Activated naive CD8-positive, alpha-beta T cell treated with anti-CD3 and anti-CD28 coated beads, Interleukin-2, amount 10 ng/mL, durations not matched to agents 7 days and 5 days (primary cell): ENCODE measurements at places on chromosomes 5 and 9.

DNA sequence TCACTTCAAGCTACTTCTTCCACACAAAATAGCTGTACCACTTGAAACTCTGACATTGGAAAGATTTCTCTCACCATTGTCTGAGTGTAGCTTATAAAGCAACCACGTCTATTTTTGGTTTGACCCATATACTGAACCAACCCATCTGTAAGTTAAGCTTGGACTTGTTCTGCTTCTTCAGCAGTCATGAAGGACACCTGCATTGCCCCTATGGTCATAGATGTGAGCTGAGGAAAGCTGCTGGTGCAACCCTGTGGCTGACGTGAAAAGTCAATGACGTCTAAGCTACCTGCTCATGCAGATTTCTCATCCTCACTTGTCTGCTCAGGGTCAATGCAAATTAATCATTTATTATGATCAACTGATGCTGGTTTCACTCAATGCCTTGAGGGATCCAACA is 417.4 kb downstream of the CETN3 start:
- H3K4me1 ChIP-seq: no peaks in the 10 kb centered on the region
- H3K27ac ChIP-seq: no peak overlapping the region
- H3K36me3 ChIP-seq: no peaks in the 10 kb centered on the region
- H3K4me3 ChIP-seq: no peak overlapping the region

- no peak for DNase-seq
- peaks cover 6% of the 10 kb centered on the region for H3K36me3 ChIP-seq
- no peak overlapping the region for H3K27ac ChIP-seq
- no peak overlapping the region for H3K4me3 ChIP-seq
- H3K4me1 ChIP-seq: peaks cover 11% of the 10 kb centered on the region
- H3K27me3 ChIP-seq: no peaks in the 10 kb centered on the region
These were observed 13.8 kb downstream of the GSN start for GRCh38 chr9:121281614-121282276.

DNA sequence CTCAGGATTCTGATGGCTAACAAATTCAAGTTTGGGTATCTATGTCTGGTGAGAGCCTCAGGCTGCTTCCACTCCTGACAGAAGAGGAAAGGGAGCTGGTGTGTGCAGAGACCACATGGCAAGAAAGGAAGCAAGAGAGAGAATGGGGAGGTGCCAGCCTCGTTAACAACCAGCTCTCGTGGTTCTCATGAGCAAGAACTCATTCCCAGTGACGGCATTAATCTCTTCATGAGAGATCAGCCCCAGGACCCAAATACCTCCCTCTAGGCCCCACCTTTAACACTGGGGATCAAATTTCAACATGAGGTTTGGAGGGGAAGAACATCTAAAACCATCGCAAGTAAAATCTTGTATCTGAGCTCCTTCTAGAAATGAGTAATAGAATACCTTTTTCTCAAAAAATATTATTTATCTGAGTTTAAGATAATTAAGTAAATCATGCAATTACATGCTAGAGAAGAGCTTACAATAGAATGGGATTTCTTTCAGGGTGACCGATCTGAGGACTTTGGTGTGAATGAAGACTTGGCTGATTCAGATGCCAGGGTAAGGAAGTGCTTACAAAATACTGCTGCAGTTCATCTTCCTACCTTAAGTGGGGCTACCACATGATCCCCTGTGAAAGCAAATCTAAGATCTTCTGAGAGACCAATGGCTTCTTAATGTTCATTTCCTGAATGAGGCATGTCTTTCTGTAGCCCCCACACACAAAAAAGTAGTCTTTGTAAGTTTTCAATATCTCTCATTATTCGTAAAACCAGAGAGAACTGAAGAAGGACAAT is 11.5 kb downstream of the ANXA1 start:
- H3K27me3 ChIP-seq: no peaks in the 10 kb centered on the region
- no peak overlapping the region for H3K27ac ChIP-seq
- no peak for DNase-seq
- peaks cover 63% of the 10 kb centered on the region for H3K36me3 ChIP-seq
- H3K4me3 ChIP-seq: no peak overlapping the region

GRCh38 chr5:169785771-169786618 is 148.9 kb downstream of the DOCK2 start:
- H3K27me3 ChIP-seq: no peaks in the 10 kb centered on the region
- no peak overlapping the region for H3K4me3 ChIP-seq
- no peak overlapping the region for H3K27ac ChIP-seq
- H3K4me1 ChIP-seq: peaks cover 8% of the 10 kb centered on the region
- peaks cover 42% of the 10 kb centered on the region for H3K36me3 ChIP-seq
- DNase-seq: no peak

DNA sequence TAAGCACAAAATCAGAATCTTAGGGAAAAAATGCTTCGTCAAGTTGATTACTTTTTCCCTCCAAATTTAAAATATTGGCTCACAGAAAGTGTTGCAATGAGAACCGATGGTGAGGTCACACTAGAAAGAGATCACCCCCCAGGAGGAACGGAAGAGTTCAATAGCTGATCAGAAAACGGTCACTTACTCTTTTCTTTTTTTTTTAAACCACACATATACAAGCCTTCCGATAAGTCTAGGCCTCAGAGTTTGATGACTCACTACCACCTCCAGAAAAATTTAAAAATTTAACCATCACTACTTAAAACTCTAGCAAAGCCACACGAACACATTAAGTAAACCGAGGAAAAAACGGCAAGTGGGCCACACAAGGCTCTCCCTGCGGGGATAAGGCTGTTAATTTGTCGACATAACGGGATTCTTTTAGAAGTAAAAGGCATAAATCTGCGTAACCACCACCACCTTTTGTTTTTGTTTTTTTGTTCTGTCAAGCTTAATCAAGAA is 1.2 kb downstream of the SURF4 start:
- peaks cover 54% of the 10 kb centered on the region for H3K4me1 ChIP-seq
- H3K4me3 ChIP-seq: peak overlapping the region; percentile 95
- no peak for DNase-seq
- peaks cover 24% of the 10 kb centered on the region for H3K36me3 ChIP-seq

DNA sequence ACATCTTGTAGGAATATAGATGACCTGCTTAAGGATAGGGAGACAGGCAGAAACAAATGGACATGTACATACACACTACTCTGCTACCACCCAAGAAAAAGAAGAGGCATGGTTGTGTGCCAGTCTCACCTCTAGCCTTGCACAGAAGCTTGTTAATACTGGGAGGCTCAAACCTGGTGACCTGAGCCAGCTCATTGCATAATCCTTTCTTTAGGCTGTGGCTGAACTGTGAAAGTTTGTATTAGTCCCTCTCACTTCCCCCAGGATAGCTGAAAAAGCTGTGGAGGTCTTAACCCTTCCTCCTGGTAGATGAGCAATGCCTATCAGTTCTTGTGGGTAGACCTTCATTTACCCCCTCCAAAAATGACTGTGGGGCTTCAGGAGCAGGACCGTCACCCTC is 28.7 kb downstream of the TPD52L3 start:
- H3K27ac ChIP-seq: no peak overlapping the region
- DNase-seq: no peak
- no peaks in the 10 kb centered on the region for H3K36me3 ChIP-seq
- H3K4me3 ChIP-seq: no peak overlapping the region
